ENCODE measurements at places on chromosomes 12 and 14.

GRCh38 chr14:99047441-99048031 is 224.5 kb downstream of the BCL11B start:
- no peak for DNase-seq

DNA sequence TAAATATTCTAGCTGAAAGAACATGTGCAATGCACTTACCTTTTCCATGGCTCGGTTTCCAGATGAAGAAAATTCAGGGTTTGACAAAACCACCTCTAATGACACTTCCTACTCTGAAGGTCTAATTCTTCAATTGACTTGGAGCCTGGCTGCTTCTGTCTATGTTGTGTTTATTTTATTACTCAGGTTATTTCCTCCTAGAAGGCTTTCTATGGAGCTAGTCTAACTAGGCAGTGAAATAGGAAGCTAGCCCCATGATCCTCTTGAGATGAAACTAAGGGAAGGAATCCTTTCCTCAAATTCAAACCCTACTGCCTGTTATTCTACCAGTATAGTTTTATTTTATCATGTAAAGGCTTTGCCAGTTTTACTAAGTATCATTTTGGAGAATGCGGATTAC is 20.9 kb upstream of the IFNG-AS1 start:
- no peak for DNase-seq

- DNase-seq: no peak
Measured at GRCh38 chr12:1502379-1502720, 92.0 kb downstream of the FBXL14 start.

GRCh38 chr12:110688446-110689280 is at the start of gene HVCN1:
Gene HVCN1 (minus strand): TSS chr12:110689115. CDS start chr12:110683245, 5,870 bp downstream.
- no peak for DNase-seq

GRCh38 chr14:40252817-40253447 is 820.7 kb upstream of the FBXO33 start:
- no peak for DNase-seq

DNA sequence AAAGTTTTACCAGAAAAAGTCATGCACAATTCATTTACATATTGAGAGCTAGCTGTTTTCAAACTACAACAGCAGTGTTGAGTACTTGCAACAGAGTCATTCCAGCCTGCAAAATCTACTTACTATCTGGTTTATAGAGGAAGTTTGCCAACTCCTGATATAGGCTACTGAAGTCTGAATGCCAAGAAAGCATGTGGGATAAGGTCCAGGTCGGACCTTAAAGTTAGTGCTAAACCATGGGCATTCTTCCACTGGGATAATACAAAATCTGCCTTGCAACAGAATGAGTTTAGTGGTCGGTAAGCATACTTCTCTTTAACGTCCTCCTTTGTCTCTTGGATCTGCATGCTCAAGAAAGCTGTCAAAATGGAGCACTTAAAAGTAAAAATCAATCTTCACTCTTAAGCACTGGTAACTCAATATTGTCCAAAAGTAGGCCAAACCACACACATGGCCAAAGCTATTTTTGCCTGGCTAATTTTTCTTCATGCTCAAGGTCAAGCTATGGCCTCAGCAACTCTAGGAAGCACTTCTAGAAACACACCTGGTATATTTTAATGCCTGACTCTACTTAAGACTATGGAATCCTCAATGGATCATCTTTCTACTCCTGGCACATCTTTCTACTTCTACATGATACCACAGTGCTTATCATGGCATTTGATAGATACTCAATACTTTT is 364.9 kb upstream of the KITLG start:
- DNase-seq: no peak

DNA sequence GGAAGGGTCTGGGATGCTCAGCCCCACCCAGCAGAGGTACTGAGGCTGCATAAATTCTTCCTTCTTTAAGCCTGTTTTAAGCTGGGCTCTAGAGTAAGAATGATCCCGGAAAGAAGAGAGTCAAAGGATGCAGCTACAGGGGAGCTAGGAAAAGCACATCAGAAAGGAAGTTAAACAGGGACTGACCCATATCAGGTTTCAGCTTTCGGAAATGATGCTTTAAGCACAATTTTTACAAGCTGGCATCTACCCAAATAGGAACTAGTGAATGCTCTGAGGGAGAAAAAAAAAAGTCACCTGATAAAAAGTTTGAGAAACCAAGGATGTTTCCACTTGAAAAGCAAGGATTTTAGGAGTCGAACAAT is 22.0 kb downstream of the TSPAN8 start:
- DNase-seq: no peak

GRCh38 chr12:42270596-42270995 is 32.5 kb upstream of the YAF2 start:
- no peak for DNase-seq

DNA sequence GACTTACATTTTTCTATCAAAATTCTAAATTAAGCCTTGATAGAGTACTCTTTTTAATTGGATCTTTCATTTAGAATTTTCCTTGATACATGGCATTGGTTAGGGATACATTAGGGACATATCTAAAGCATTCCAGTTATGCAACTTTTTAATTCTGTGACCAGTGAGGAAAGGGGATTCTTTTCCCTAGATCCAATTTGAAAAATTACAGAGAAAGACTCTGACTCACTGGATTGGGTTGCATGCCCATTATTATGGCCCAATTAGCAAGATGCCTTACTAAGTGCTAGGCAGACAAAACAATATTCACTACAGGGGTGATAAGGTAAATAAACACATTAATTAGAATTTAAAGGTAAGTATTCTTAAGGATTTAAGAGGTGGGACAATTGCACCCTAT is 5.2 kb upstream of the RAD52 start:
- no peak for DNase-seq

DNA sequence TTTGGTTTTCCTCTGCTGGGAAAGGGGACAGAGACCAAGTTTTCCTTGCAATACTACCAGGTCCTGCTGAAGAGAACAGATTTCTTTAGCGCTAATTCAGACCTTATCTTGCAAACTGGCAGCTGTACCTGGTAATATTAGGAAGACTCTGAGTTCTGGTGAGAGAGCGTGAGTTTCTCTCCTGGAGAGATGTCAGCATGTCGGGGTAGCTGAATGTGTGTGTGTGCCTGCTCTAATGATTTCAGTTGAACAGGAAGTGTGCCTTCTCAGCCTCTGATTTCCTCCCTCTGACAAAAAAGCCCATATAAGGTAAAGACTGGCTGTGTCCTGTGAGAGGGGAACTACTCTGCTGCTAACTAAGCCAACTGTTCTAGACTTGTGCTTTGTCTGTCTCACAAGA is 10.3 kb upstream of the ERP27 start:
- peak; percentile 95 for DNase-seq

DNA sequence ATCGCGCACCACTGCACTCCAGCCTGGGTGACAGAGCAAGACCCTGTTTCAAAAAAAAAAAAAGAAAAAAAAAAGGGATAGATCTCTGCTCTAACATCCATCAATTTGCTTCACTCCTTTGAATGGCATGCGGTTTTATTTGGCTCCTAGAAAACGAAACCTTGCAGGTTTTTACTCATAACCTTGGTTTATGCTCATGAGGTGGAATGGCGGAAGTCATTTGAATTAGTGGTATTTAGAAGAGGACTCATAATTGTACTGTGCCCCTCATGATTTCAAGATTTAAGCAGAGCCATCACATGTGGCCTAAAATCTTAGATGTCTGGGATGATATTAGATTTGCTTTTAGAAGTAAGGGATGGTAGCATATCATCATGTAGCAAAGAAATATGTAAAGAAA is 29.4 kb downstream of the RBMS2 start:
- DNase-seq: no peak

DNA sequence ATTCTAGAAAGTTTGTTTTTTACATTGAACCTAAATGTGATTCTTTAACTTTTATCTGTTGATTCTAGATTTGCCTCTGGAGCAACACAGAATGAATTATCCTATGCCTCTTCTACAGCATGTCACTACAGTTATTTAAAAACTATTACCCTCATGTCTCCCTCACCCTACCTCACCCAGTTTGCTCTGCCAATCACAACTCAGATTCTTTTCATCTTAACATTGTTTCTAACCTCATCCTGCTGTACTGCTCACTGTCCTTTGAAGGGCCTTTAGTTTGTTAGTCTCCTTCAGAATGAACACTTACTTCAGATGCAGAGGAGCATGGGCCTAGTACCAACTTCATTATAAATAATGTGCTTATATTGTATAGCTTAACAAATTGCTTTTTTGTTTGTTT is 21.5 kb downstream of the YLPM1 start:
- DNase-seq: no peak

DNA sequence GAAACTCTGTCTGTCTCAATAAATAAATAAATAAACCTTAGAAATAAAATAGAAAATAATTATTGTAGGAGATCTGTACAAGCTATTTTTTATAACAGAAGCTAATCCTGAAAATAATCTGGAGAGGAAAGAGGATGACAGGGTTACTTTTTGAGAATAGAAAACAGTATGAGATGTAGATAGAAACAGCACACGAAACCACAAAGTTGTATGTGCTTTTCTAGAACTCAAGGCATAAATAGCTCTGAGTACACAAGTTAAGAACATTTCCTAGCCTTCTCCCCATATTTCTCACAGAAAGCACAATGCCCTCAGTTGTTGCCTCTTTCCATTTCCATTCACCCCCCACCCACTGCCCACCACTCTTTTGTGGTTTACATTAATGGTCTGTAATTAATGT is 35.7 kb downstream of the SLC38A4 start:
- no peak for DNase-seq

- DNase-seq: no peak
Measured at GRCh38 chr12:118398940-118399339, 22.6 kb downstream of the SUDS3 start.

- no peak for DNase-seq
Measured at GRCh38 chr12:91805031-91805430, 340.6 kb downstream of the BTG1 start.

GRCh38 chr14:67933266-67933665 is 113.7 kb downstream of the RAD51B start:
- no peak for DNase-seq

DNA sequence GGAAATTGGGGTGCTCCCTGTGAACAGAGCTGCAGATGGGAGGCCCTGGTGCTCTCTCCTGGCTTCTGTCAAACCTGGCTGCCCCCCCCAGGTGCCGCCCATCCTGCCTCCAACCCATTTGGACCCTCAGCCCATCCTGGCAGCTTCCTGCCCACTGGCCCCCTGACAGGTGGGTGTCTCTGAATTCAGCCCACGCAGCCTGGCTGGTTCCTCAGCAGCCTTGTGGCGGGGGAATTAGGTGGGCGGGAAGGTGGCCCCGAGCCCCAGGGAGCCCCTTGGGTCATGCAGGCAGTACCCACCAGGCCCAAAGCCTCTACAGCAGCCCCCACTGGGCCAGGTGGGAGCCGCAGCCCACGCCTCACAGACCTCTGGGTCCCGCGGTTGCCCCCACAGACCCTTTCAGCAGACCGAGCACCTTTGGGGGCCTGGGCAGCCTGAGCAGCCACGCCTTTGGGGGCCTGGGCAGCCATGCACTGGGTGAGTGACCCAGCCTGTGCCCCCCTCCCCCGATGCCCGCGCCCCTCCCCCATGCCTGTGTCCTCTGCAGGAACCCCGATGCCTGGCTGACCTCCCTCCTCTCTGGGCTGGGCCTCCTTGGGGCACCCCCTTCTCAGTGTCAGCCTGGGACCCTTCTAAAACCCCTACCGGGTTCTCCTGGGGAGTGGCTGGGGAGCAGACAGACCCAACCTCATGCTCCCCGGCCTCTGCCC is 28.9 kb downstream of the LRCOL1 start:
- no peak for DNase-seq

- DNase-seq: no peak
Measured at GRCh38 chr14:41986700-41987099, 380.0 kb downstream of the LRFN5 start.

DNA sequence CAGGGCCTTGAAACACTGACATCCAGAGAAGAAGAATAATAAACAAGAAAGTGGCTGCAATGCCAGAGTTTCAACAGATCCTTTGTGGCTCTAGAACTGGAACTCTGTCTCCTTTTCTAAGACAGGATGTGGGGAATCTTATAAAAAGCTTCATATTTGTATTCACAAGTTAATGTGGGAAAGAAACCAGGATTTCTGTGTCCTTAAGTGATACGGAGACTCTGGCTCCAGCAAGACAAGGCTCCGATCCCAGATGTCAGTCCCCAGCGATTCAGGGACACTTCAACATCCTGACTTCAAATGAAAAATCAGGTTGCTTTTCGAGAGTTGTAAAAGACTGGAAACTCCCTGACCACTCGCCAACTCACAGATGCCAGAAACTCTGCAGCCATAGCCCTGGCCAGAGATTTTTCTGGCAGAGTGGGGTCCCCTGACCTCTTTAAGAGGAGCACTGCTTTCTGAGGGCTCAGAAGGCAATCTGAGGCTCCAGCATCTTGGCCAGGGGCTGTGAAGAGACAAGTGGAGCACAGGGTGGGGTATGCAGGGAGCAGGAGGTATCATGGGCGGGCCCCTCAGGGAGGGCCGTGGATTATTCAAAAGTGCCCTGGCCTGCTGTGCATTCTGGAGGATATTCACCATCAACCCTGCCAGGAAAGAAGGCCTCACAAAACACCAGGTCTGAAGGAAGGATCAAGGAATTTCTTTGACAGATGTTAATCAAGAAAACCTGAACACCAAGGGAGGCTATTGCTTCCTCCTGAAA is 53.3 kb downstream of the TMX1 start:
- DNase-seq: no peak
